ENCODE measurements at places on chromosomes 13 and 19.

DNA sequence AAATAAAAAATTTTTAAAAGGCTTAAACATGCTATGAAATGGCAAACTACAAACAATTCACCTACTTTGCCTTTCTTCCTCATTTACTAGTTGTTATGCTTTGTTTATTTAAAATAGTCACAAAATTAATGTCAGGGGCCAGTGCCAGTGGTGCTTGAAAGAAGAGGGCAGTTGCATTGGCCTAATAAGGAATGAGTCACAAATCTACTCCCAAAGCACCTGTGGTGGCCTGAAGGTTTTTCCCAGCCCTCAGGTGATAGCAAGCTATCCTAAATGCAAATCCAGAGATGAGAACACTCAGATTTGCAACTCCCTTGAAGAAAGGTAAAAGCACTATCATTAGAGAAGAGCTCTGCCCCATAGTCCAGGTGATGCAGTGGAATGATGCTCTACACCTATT lies 103.6 kb downstream of the MBNL2 start:
- no peak for DNase-seq

DNA sequence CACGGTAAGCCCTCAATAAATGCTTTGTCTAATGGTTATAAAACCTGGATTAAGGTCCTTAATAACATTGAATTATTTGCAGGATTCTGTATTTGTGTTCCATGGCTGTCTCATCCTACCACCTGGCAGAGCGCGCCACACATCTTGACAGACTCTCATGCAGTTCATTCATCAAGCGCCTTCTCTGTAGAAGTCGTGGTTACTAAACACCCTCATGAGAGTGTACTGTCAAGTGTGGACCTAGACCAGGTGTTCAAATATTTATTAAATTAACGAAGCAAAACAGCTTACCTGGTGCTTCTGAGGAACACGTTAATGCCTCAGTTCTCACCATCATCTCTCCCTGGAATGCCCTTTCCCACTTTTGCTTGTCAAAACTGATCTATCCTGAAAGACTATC lies 13.1 kb upstream of the FBXL3 start:
- DNase-seq: no peak

- DNase-seq: no peak
These were observed 96.7 kb downstream of the PTPRS start for GRCh38 chr19:5243878-5244277.

- no peak for DNase-seq
These were observed 16.2 kb downstream of the LACC1 start for GRCh38 chr13:43895940-43896339.

DNA sequence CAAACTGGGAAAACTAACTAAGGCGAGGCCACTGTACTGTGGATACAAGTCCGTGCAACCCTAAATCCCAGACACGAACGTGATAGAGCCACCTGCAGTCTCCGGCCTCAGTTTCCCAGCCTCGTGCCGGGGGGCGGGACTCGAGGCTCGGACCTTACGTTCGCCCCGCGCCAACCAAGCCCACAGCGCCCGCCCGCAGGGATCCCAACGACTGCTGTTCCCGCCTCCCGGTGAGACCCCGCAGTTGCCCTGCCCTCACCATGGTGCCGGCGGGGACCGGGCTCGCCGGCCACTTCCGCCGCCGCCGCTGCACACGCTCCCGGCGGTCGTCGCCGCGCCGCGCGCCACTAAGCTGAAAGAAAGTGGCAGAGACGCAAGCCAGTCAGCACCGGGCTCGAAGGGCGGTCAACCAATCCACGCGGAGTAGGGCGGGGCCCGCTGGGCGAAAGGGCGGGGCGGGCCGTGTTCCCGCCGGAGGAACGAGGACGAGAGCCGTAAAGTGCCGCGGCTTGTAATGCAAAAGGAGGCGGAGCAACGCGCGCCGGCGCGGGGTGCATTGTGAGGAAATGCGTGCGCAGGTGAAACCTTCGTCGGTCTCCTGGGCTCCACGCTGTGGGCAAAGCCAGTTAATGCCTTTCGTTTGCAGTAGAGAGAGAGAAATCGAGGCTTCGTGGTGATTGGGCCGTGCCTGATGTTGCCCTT lies at the start of gene LSM4:
Gene LSM4, minus strand, starts transcription at position 318 of the 702 bp plus-strand sequence. Its CDS starts 56 bp downstream, at position 262.
- peak; percentile 99 for DNase-seq
